ENCODE measurements at places on chromosomes 3 and 15. TPM values are rescaled to one million over a fixed set of nuclear protein-coding genes. Genes with fewer than 3 reads are reported as not detected.

DNA sequence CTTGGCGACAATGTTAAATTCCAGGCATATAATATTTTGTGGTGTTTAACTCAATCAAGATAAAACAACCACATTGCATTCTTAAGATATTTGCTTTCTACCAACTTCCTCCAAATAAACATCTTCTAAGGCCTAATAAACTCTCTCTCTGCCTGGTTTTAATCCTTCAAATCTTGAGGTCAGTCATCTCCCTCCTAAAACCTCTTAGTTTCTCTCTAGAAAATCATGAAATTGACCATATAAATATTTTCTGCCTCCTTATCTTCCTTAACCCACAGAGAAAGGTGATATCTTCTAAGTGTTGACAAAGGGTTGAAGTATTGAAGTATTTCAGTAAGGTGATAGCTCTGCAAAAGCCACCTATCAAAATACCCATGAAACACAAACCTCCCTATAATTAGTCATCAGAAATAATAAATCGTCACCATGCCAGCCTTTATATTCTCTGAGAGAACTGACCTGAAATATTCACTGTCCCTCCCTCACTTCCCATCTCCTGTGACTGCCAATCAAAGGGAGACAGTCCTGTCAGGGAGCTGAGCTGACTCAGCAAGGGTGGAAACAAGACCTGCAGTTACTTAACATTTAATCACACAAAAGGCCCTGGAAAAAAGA, 1261.1 kb downstream of the ROBO1 start:
- DNase-seq, result no peak
- H3K4me1 ChIP-seq, result no peaks in the 10 kb centered on the region
- no peaks in the 10 kb centered on the region for H3K27me3 ChIP-seq
- no peak overlapping the region for H3K27ac ChIP-seq

GRCh38 chr3:81485444-81485865, 276.0 kb downstream of the GBE1 start:
- no peak overlapping the region for H3K4me3 ChIP-seq
- H3K27me3 ChIP-seq, result no peaks in the 10 kb centered on the region
- DNase-seq, result peak; percentile 51
- no peaks in the 10 kb centered on the region for H3K36me3 ChIP-seq
- peaks cover 16% of the 10 kb centered on the region for H3K4me1 ChIP-seq
- H3K27ac ChIP-seq, result peak overlapping the region; percentile 26

DNA sequence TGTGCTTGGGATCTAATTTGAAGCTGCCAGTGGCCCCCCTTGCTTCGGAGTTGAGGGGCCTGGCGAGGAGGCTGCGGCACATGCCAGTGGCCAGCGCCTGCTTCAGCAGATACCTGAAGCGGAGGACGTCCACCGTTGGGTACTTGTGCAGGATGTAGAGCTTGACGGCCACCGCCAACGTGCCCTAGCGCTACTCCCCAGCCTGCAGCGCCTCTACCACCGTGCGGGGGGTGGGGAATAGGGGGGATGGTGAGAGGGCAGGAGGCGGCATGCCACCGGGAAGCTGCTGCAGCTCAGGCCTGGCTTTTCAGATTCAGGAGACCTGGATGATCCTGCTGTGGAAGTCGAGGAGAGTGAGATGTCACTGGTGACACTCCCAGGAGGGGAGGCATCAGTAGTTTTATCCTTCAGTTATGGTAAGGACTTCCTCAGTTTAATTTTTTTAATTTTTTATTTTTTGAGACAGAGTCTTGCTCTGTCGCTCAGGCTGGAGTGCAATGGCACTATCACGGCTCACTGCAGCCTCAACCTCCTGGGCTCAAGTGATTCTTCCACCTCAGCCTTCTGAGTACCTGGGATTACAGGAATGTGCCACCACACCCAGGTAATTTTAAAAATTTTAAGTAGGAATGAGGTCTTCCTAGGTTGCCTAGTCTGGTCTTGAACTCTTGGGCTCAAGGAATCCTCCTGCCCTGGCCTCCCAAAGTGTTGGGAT, 150.6 kb upstream of the FRMD4B start:
- DNase-seq, result no peak
- H3K36me3 ChIP-seq, result no peaks in the 10 kb centered on the region
- H3K27ac ChIP-seq, result no peak overlapping the region

DNA sequence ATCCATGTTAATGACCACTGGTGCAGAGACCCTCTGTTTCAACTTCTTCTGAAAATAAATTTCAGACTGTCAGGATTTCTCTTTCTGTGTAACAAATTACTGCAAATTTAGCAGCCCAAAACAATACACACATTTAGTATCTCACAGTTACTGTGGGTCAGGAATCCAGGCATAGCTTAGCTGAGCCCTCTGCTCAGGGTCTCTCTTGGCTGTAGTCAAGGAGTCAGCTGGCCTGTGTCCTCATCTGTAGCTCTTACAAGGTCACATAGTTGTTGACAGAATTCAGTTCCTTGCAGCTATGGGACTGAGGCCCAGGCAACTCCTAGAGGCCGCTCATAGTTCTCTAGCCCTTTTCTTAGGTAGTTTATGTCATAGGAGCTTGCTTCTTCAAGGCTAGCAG, 51.9 kb downstream of the NKIRAS1 start:
- H3K4me1 ChIP-seq, result peaks cover 44% of the 10 kb centered on the region
- no peak overlapping the region for H3K4me3 ChIP-seq
- no peaks in the 10 kb centered on the region for H3K36me3 ChIP-seq
- peak; percentile 45 for DNase-seq
- no peak overlapping the region for H3K27ac ChIP-seq
- H3K27me3 ChIP-seq, result no peaks in the 10 kb centered on the region

- no peak for DNase-seq
- peaks cover 11% of the 10 kb centered on the region for H3K27me3 ChIP-seq
- peaks cover 3% of the 10 kb centered on the region for H3K4me1 ChIP-seq
- H3K36me3 ChIP-seq, result no peaks in the 10 kb centered on the region
Observed at GRCh38 chr3:185144784-185145183, 8.1 kb downstream of the C3orf70 start.

GRCh38 chr15:39756806-39757522, 25.7 kb downstream of the FSIP1 start:
- H3K27me3 ChIP-seq, result no peaks in the 10 kb centered on the region
- no peaks in the 10 kb centered on the region for H3K36me3 ChIP-seq
- DNase-seq, result peak; percentile 34
- H3K4me3 ChIP-seq, result no peak overlapping the region
- H3K4me1 ChIP-seq, result no peaks in the 10 kb centered on the region

GRCh38 chr3:64890006-64890405, 202.2 kb upstream of the ADAMTS9 start:
- H3K36me3 ChIP-seq, result no peaks in the 10 kb centered on the region
- DNase-seq, result peak; percentile 48
- H3K27ac ChIP-seq, result no peak overlapping the region

- no peaks in the 10 kb centered on the region for H3K4me1 ChIP-seq
- no peak overlapping the region for H3K27ac ChIP-seq
- H3K36me3 ChIP-seq, result no peaks in the 10 kb centered on the region
Observed at GRCh38 chr15:35038626-35039451, 46.3 kb downstream of the NANOGP8 start.

DNA sequence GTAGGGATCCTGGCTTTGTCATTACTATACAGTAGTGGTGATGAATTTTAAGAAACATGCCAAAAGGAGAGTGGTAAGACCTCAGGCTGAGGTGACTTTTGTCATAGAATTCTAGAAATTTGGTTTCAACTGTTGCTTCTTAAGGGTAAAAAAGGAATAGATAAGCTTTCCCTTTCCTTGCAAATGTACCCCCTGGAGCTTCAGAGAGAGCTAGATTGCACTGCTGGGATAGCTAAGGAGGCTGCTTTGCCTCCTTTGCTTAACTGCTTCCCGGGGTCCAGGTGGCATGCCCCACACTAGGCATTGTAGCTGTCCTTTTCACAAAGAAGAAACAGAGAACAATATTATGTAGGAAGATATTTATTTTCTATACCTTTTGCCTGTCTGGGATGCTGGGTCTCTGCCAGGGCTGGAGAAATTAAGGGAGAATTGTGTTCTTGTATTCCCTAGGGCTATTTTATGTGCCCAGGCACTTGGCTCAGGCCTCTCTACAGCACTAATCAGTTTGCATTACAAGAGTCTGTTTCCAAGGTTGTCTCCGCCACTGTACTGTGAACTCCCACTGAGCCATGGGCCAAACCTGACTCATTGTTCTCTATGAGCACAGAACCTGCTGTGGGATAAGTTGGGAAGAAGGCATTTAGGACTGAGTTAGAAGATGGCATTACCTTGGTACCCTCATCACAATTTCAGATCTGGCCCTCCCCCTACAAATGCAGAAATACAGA, 460.0 kb downstream of the PDCD6IP start:
- no peaks in the 10 kb centered on the region for H3K4me1 ChIP-seq
- no peaks in the 10 kb centered on the region for H3K36me3 ChIP-seq
- H3K27ac ChIP-seq, result no peak overlapping the region

DNA sequence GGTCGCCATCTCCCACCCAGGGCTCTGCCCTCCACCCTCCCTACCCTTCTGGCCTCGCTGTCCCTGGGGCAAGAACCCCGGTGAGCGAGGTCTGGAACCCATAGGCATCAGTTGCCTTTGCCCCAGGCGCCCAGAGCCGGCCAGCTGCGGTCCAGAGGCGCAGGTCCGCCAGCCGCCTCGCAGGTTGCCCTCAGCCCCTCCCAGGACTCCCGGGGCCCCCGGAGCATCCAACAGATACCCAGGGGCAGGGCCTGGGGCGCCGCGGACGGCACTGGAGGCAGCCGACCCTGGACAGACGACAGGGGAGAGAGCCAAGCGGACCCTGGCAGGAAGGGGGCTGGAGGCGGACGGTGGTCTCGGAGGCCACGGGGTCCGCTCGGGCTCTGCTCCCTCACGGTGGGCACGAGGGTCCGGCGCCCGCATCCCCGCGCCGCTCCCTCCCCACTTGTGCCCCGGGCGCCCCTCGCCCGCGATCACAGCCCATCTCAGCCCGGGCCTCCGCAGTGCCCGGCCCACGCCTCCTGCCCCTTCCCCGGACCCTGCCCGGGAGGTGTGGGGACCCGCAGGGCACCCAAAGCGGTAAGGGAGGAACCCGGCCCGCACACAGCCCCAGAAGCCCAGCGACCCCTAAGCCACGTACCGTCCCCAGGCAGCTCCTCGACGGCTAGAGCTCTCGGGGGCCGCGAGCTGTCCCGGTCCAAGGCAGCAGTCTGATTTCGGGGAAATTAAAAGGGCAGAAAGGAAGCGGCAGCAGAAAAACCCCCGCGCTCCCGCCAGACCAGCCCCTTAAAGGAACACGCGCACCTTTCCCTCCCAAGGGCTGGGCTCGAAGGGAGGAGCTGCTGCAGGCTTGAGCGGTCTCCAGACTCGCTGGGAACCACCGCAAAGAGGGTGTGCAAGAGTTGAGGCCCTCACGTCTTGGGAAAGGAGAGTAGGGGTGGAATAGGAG, at the start of gene HAPLN3:
Gene HAPLN3 (minus strand): TSS at position 726 of the 949 bp plus-strand sequence. CDS start 8,246 bp downstream, outside the sequence.
- peak; percentile 41 for DNase-seq
- peak within 1 kb of the TSS; percentile 54 for H3K4me3 ChIP-seq
- peaks cover 9% of the 10 kb centered on the region for H3K4me1 ChIP-seq
- H3K27ac ChIP-seq, result no peak within 1 kb of the TSS

GRCh38 chr3:120438665-120439370, 12.0 kb downstream of the FSTL1 start:
- no peaks in the 10 kb centered on the region for H3K27me3 ChIP-seq
- H3K4me1 ChIP-seq, result peaks cover 29% of the 10 kb centered on the region
- DNase-seq, result peak; percentile 77
- H3K36me3 ChIP-seq, result peaks cover 21% of the 10 kb centered on the region

DNA sequence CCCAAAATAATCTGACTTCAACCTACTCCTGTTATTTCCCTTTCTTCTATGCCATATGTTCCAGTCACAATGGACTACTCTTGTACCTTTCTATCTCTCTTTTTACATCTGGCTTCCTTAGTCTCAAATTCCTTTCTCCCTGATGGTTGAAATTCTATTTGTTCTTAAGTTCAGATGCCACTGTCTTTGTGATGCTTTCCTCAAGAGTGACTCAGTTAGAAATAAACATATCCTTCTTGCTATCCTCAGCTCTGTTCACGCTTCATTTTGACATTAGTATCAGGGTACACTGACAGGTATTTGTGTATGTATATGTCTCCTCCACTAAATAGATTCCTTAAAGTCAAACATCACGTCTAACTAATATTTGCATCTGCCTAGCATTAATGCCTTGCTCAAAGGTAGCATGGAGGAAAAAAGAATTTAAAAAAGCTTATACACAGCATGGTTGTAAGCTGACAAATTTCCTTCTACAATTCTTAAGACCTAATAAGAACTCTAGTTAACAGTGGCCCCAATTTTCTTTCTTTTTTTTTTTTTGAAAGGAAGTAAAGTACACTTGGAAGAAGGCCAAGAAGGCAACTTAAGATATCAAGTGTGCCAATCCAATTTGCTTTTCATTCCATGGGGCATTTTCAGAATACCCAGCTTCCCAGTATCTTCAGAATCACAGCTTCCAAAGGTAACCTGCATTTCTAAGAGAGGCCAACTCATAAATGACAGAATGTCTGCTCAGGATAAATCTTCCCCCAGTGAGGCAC, 58.0 kb downstream of the CHAC1 start:
- no peaks in the 10 kb centered on the region for H3K36me3 ChIP-seq
- H3K27ac ChIP-seq, result no peak overlapping the region
- H3K4me1 ChIP-seq, result no peaks in the 10 kb centered on the region

The EXD1 gene
- not detected for total RNA-seq

The AMT gene
- total RNA-seq, result 13.2 TPM

The GP5 gene
- not detected for total RNA-seq

The LRTM1 gene
- not detected for total RNA-seq

The RTF1 gene
- total RNA-seq, result 31.5 TPM

The SMCO1 gene
- total RNA-seq, result not detected

The FSD2 gene
- total RNA-seq, result not detected

The ATP10A gene
- total RNA-seq, result 31.8 TPM
